Stimulated activated CD4-positive, alpha-beta T cell treated with anti-CD3 and anti-CD28 coated beads, Interleukin-4, amount 100 ng/mL, for 4 hours (primary cell): ENCODE measurements at places on chromosomes 3 and 15.

- DNase-seq = no peak
Measured at GRCh38 chr3:127365163-127365798, 77.4 kb upstream of the PRR20G start.

DNA sequence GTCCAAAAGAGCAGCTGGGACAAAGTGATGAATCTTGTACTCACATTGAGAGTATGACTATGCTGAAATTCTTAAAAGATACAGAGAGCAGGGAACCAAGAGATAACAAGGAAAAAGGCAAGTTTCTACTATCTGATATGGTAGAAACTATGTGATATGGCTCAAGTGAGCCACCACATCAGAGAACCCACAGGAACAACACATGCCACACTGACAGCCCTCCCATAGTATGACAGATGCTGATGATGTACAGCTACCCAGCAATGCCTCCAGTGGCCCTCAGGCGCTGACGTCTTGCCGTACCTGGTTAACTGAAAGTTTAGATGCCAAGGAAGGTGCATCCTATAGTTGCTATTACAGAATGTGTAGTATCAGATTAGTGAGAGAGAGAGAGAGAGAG, 42.4 kb downstream of the CHAC1 start:
- DNase-seq = no peak

- DNase-seq = no peak
Measured at GRCh38 chr15:100291106-100291505, 50.7 kb downstream of the ADAMTS17 start.

DNA sequence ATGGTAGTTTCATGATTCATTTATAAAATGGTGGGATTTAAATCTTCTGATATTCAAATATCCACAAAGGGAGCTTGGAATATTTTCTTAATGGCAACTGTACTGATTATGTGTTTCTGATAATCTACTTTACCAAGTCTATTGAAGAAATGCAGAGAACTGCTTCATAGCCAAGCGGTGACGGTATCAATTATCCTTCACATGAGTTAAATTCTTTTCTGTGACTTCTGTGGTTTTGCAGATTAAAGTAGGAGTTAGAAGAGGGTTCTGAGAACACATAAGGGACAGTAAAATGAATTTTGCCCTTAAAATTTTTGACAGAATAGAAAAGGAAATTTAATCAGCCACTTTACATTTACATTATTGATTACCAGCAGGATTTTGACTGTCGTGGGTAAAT, 563.2 kb downstream of the GBE1 start:
- DNase-seq = no peak

DNA sequence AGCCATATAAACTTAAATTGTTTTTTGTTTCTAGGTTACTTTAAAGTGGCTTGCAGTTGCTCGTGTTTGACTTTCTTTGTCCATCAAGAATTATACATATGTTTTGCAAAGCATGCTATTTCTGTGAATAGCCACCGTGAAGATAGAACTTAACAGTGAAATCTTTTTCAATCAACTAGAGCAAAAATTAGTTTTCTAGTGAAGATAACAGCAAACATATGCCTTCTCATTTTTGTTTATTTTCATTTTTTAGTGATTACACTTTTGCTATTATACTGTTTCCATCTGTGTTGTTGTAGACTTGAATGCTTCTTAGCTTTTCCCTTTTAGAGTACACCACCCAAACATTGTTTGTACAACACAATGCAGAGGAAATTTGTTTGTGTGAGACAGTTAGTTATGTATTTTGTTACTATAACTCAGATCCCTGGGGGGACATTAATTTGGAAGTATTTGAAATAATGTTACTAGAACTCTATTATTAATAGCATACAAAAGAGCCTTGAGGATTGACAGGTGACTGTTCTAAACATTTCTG, 62.8 kb downstream of the CRYBG3 start:
- no peak for DNase-seq

GRCh38 chr15:43511012-43511885, 6.2 kb upstream of the MAP1A start:
- DNase-seq = no peak

DNA sequence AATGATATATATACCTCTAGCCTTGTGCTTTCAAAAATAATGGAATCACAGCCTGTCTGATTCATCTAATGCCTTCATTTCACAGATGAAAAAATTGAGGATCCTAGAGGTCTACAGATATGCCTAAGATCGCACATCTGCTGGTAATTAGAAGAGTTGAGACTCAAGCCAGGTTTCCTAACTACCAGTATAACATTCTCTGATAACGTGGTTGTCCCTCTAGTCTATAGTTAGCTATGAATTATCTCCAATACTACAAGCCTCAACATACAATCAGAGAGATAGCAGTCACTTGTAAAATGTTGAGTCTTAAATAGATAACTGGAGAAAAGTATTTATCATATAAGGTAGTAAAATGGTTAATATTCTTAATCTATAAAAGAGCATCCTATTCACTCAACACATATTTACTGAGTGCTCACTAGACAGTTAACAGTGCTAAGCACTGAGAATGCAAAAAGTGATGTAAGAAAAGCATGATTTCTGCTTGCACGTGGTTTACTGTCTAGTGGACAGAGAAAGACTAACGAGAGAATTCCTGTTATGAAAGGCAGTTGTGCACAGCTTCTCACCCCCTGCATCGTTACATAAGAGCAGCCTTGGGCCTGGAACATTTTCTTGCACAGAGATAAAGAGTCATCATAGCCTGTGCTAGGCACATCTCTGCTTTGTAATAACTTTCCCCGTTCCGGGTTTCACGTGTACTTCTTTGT, 4.9 kb upstream of the ENTPD3 start:
- no peak for DNase-seq

DNA sequence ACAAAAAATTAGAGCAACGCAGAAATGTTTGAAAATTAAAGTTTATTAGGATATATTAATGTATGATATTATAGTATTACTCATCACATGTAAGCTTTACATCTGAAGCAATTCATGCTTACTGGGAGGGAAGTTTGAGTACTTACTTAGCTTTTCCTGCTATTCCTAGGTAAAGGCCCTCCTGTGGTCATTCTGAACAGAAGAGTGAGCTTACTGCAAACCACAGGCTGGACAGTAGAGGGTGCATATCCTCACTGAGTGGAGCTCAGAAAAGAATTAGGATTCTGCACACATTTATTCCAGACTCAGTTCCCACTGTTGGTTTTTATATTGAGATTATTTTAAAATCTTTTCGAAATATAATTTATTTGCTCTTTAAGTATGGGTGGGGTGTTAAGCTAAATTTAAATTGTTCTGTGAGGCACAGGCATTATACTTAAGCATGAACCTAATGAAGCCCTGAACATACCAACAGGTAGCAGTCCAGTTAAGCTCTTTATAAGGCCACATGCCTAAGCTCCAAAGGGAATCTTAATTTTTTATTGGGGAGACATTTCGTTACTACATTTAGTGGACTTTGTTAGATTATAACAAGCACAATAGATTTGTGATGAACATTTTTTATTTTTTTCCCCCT, 10.2 kb downstream of the MRPS22 start:
- DNase-seq = no peak
